Left renal pelvis (tissue), 4 donors: ENCODE measurements at places on chromosomes 7 and 10. TPM values are rescaled to one million over a fixed set of nuclear protein-coding genes. Genes with fewer than 3 reads are reported as not detected.

DNA sequence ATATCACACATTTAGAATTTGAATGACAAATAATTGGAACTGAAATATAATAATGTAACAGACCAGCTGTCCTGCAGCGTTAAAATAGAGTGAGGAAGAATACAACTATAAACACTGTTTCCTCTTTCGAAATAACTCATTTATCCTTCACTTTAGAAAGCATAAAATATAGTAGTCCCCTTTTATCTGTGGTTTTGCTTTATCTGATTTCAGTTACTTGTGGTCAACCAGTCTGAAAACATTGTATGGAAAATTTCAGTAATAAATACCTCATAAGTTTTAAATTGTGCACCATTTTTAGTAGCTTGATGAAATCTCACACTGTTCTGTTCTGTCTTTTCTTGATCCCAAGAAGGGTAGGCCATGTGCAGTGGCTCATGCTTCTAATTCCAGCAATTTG lies 31.7 kb downstream of the POLR1F start:
- no peak for DNase-seq

GRCh38 chr7:104818961-104819880 lies 194.8 kb upstream of the KMT2E start:
- DNase-seq = no peak

DNA sequence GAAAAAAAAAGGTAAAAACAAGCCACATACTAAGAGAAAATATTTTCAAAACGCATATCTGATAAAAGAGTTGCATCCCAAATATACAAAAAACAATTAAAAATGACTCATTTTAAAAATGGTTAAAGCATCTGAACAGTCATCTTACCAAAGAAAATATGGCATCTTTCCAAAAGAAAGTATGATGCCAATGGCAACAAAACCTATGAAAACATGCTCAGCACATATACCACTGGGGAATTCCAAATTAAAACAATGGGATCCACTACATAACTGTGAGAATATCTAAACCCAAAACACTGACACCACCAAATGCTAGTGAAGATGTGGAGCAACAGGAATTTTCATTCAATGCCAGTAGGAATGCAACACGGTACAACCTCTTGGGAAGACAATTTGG lies 39.3 kb downstream of the VSTM2A start:
- DNase-seq = no peak

DNA sequence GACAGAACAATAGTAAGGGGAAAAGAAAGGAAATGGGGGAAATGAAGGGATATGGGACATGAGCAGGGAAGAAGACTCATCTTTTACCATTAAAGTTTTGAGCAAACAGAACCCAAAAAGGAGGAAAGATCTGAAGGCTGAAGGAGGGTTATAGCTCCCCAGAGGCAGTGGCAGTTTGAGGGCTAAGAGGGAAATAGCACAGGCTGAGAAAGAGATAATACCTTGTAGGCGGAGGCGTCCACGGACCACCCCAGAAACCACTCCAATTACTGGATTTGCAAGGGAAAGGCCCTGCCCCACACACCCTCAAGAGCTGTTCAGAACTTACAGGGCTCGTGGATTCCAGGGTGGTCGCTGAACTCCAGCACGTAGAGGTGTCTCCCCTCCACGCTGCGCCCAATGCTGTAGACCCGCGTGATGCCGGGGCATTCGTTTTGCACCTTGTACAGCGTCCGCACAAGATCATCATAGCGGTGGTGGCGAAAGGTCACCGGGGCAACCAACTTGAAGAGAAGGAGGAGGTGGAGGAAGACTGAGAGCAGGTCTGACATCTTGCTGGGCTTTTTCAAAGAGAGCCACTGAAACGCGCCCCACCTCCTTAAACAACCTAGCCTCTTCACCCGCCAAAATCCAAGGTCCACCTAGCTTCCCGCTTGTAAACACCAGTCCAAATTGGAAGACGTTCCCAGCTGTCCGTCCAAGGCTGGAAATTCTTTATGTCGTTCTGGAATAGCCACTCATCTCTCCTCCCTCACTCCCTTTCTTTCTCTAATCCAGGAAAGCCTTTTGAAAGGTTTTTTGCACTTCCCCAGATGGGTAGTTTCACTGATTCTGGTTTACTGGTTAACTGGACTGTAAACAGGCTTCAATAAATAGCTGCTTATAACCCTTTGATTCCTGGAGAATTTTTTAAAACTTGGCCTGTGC lies at the start of gene CPN1:
TSS of gene CPN1 (minus strand) at position 795 of the 927 bp plus-strand sequence. CDS start at position 551, 244 bp downstream.
- DNase-seq = no peak

GRCh38 chr10:36494371-36494770 lies 631.0 kb upstream of the ANKRD30A start:
- DNase-seq = no peak

- DNase-seq = no peak
Observed at GRCh38 chr10:85047979-85048378, 719.6 kb downstream of the CCSER2 start.

GRCh38 chr7:131692131-131692960 lies 135.9 kb upstream of the PODXL start:
- DNase-seq = peak; percentile 33

DNA sequence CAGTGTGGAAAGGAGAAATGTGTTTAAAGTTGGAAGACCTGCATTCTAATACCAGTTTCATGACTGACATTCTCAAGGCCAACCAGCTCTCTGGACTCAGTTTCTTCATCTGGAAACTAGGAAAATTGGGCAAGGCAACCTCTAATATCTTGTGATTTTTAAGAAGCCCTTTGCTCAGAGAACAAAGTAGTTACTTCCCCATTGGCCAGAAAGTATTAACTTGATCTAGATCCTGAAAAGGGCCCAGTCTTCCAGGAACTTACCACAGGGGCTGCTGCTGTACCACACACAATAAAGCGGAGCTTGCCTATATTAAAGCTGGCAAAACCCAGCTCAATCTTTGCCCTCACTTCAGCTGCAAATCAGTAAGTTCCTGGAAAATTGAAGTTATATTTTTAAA lies 155.6 kb upstream of the ADO start:
- DNase-seq = no peak

DNA sequence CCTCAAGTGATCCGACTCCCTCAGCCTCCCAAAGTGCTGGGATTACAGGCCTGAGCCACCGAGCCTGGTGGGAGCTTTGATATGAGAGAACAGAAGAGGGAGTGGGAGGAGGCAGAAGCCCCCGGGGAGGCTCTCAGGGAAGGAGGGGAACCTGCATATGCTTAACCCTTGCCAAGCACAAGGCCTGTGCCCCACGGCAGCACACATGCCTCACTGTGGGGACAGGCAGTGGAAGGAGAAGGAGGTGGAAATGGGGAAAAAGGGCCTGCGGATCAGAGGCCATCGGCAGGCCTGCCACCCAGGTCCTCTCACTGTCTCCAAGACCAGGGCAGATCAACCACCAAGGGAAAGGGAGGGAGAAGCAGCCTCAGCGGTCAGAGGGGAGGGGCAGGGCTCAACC lies 7.2 kb upstream of the GRID1 start:
- no peak for DNase-seq

- DNase-seq = no peak
Observed at GRCh38 chr7:145511004-145511403, 605.6 kb upstream of the CNTNAP2 start.

DNA sequence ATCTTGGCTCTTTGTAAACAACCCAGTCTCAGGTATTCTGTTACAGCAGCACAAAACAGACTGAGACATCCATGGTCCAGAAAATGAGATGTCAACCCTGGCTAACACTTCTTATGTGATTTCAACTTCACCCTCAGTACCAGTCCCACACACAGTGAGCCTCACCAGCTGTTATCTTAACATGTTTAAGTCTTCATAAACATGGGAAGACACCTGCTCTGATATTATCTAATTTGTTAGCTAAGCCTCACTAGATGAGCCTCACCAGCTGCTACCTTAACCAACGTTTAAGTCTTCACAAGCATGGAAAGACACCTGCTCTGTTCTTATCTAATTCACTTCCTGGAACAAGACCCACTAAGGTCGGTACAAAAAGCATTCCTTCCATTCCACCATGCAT lies 130.8 kb downstream of the CALN1 start:
- DNase-seq = no peak

- no peak for DNase-seq
Observed at GRCh38 chr10:96596422-96597407, 9.9 kb upstream of the TM9SF3 start.

DNA sequence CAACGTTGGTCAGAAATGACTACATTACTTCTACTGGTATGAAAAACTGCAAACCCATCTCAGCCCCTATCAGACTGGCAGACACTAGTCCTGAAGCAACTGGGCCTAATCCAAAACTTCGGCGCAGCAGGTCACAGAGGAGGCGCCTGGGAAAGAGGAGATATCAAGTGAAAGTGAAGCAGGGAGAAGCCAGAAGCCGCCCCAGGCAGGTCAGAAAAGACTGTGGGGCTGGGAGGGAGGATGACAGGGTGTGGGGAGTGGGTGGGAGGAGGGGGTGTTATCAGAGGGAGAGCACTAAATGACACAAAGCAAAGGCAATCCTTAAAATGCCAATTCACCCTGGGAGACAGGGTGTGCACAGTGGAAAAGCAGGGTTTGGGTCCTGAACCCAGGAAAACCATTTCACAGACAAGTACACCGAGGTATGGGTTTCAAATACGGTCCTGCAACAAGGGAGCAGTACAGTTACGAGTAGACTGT lies 731 bp downstream of the CHCHD3 start:
- DNase-seq = no peak

- no peak for DNase-seq
Observed at GRCh38 chr7:21566094-21566493, 23.3 kb downstream of the DNAH11 start.

- no peak for DNase-seq
Observed at GRCh38 chr10:44962870-44963738, 3.5 kb downstream of the RASSF4 start.

GRCh38 chr10:72097448-72098300 lies 9.3 kb upstream of the SPOCK2 start:
- no peak for DNase-seq

DNA sequence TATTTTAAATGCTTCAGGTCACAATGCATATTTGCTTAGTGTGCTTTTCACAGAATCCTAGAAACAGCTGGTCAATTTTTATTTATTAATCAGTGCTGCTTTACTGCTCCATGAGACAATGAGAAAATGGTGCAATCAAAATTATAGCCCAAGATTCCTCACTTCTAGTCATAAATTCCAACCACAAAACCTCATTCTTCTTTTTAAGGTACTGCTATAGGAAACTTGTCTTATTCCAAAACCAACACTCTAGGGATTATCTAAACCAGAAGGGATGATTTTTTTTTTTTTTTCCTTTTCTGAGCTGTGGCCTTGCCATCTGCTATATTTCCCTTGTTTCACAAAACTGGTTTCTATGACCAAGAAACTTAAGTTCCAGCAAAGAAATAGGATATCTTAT lies 64.0 kb upstream of the SEMA3A start:
- DNase-seq = no peak

DNA sequence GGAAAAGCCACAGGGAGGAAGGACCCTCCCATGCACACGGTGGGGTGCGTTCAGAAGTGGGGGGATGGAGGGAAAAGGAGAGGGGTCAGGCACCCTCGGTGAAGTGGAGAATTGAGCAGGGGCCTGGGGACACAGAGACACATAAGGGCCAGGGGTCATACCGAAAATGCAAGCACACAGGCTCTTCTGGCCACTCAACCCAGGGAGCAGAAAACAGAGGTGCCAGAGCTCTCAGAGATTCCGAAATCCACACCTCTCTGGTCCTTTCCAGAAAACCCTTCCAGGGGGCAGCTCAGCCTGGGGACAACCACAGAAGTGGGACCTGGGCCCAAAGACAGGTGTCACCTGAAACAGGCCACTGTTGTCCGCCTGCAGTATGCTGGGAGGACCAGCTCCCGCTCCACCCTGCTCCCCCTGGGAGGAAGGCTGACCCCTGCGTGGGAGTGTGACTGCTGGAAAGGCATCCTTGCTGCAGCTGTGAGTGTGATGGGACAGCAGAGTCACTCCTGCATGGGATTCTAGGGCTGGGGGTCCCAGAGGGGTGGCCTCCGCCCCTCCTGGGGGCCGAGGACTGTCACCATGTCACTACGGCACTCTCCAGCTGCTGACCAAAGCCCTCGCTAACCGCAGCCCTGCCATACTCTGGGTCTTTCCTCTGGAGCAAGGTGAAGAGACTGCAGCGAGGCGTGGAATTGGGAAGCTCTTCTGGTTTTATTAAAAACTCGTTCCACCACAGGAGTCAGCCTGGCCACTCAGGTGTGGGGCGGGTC lies 63.1 kb downstream of the TMEM209 start:
- peak; percentile 63 for DNase-seq

GRCh38 chr10:13528123-13528874 lies 515 bp downstream of the BEND7 start:
- no peak for DNase-seq

DNA sequence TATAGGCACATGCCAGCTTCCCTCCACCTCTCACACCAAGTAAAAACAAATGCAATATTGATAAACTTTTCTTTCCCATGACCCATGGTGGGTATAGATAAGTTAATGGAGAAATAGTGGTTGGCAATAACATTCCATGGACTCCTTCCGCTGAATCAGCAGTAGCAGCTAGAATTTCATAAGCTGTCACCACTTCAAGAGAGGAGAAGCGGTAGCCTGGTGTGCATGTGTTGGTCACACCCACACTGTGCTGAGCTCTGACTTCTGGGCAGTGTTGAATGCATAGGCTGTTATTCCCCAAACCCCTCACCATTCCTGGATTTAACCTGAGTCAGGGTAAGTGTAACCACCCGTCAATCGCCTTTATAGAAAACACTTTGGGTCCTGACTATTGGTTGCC lies 32.5 kb upstream of the BMPER start:
- no peak for DNase-seq

DNA sequence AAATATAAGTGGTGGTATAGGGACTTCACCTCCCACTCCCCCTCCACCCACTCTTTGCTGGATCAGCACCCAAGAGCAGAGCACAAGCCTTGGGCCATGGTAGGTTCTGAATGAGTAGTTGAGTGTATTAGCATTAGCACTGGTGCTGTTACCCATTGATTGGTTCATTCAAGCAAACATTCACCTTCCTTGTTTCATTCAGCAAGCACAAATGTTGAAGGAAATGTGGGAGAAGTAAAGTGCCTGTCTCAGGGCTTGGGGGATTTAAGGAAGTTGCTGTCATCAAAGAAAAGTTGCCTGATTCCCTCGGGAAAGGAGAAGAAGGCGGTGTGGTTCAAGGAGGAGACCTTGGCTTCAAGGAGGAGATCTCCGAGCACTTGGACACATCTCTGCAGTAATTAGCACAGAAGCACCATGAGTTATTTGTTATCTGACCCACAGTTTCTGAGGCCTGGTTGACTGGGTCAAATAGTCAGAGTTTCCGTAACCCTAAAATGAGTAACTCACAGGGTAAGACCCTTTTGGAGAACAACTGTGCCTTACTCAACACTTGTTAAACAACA lies 17.3 kb downstream of the IL2RA start:
- no peak for DNase-seq

The CDK14 gene
- 28.6 TPM for polyA plus RNA-seq

The SLC13A1 gene
- 0.25 TPM for polyA plus RNA-seq

The ADIRF gene
- polyA plus RNA-seq = 18.9 TPM

The ATXN7L1 gene
- 10.4 TPM for polyA plus RNA-seq
